SHP77 (cell line): ENCODE measurements at places on chromosomes 16 and 17.

DNA sequence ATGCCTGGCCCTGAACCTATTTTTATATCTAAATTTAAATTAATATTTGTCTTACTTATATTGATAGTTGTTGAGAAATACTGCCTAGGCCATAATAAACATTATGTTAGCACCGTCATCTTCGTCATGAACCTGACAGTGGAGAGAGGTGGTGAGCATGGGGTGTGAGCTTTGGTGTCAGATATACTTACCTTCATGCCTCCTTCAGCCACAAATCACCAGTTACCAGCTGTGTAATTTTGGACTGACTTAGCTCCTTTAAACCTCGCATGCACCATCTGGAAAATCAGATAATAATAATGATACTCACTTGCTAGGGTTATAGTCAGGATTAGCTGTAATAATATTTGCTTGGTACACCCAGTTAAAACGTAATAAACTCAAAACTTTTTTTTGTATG is 35.0 kb downstream of the SNX29 start:
- DNase-seq: no peak

DNA sequence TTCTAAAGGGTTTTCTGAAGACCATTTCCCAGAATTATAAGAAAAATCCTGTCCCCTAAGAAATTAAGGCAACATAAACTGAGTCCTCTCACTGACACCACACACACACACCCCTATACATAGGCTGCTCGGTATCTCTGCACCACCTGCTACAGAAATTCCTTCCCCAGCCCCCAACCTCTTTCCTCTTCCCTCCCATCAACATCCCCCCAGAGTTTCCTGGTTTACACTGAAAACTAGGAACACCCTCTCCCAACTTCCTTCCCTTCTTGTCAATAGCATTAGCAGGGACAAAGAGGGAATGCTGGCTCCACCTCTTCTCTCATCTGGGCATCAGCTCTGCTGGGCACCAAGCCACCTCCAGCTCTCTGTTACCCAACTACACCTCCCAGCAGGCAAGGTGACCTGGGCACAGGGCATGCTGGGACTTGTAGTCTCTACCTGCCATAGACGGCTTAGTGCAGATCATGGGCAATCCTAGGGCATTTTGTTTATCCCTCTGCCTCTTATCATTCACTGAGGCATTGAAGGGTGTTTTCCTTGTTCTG is 15.7 kb downstream of the CAVIN1 start:
- DNase-seq: peak; percentile 81

GRCh38 chr17:17824119-17824782 is 12.5 kb downstream of the SREBF1 start:
- peak; percentile 80 for DNase-seq

DNA sequence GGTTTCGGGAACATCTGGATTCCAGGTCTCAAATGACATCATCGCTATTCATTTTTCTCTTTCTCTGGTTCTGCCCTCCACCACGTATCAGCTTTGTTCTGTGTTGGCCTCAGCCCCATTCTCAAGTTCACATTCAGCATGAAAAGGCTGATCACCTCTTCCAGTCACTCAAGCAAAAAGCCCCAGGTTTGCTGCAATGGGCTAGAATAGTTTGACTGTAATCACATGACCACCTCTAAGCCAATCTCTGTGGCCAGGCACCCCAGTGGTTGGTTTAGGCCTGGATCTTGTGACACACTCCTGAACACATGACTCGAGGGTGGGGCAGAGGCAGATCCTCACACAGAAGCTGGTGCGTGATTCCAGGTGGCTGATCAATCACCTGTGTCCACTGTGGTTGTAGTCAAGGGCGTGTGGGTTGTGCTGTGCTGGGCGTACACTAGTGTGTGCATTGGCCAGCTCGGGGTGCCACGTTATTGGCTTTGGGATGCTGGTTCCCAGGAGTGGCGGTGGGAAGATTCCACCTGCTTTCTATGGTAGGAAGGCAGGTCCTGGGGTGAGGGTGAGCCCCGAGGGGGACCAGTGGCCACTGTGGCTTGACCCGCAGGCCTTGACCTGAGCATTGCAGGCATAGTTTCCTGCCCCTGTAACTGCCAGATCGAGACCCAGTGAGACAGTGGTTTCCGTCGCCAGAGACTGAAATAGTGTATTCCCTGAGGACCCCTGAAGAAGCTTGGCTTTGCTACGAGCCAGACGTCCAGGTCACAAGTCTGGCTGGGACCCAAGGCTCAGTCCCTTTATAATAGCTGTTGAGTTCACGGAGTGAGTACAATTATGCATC is 12.0 kb downstream of the EEF2K start:
- no peak for DNase-seq

DNA sequence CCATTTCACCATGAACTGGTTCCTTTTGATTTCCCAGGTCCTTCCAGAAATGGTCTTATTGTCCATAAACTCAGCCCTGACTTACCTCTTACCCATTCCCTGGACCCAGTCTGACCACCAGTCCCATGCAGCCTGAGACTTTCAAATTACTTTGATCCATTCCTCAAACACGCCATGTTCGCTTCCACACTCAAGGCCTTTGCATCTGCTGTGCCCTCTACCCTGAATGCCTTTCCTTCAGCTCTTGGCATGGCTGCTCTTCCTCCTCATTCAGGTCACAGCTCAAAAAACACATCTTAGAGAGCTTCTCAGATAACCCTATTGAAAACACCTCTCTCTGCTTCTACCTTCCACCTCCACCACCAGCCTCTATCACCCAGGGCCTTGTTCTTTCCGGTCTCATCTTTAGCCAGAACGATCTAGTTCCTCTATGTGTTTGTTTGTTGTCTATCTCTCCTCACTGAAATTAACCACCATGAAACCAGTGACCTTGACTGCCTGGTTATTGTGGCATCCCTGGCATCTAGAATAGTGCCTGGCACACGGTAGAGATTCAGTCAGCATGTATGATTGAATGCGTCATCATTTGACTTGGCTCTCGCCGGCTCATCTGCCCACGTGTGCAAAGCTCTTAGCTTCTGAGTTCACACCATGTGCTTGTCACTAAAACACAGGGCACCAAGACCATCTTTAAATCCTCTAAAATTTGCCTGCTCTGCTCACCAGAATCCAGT is 12.8 kb downstream of the CRYM start:
- DNase-seq: no peak

- DNase-seq: no peak
Observed at GRCh38 chr17:9987779-9988585, 82.9 kb upstream of the RCVRN start.

GRCh38 chr16:26276289-26276688 is 584.5 kb downstream of the HS3ST4 start:
- no peak for DNase-seq

- DNase-seq: no peak
Observed at GRCh38 chr17:41559548-41559947, 12.3 kb downstream of the KRT9 start.

DNA sequence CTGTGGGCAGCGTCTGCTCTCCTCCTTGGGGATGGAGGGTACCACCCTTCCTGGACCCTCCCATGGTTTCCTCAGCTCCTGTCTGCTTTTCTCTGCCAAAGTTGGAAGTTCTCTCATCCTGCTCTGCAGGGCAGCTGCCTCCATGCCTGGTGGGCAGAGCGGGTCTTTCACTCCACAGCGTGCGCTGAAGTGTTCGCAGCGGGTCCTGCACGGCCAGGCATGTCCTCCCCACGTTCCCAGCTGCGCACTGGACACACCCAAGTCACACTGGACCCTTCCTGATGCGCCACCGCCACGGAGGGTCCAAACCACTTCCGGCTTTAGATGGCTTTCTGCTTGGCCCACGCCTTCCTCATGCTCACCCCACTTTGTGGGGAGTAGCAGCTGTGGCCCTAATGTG is 33.7 kb upstream of the NPTX1 start:
- DNase-seq: no peak

GRCh38 chr16:53952215-53953208 is 248.6 kb downstream of the FTO start:
- DNase-seq: no peak

- DNase-seq: no peak
Observed at GRCh38 chr16:82860071-82860470, 233.3 kb downstream of the CDH13 start.

GRCh38 chr17:17111401-17112393 is 69.4 kb downstream of the MPRIP start:
- DNase-seq: no peak

GRCh38 chr17:4751932-4752331 is 12.2 kb upstream of the CXCL16 start:
- DNase-seq: no peak

GRCh38 chr16:22195445-22195694 is 10.7 kb upstream of the EEF2K start:
- no peak for DNase-seq

DNA sequence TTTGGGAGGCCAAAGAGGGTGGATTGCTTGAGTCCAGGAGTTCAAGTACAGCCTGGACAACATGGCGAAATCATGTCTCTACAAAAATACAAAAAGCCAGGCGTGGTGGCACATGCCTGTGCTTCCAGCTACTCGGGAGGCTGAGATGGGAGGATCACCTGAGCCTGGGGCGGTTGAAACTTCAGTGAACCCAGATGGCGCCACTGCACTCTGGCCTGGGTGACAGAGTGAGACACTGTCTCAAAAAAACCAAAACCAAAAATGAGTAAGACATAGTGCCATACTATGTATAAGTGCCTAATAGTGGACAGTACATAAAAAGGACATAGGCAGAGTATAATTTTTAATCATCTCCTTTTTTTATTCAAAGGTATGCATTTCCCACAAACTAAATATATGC is 4.0 kb downstream of the CTC1 start:
- no peak for DNase-seq

GRCh38 chr16:2196981-2197511 is 641 bp upstream of the CASKIN1 start:
- no peak for DNase-seq

DNA sequence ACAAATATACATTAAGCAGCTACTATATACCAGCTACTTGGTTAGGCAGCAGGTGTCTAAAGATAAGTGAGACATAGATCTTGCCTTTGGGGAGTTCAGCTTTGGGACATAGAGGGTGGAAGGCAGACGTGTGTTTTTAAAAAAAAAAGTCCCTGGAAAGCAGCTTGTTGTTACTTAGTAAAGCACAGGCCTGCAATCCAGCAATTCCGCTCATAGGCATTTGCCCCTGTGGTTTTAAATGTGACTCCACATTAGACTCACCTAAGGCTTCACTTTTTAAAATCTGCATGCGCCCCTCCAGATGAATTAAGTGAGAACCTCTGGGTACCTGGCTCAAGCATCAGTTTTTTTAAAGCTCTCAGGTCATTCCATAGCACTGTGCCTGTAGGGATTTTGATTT is 7.2 kb upstream of the MLYCD start:
- no peak for DNase-seq

DNA sequence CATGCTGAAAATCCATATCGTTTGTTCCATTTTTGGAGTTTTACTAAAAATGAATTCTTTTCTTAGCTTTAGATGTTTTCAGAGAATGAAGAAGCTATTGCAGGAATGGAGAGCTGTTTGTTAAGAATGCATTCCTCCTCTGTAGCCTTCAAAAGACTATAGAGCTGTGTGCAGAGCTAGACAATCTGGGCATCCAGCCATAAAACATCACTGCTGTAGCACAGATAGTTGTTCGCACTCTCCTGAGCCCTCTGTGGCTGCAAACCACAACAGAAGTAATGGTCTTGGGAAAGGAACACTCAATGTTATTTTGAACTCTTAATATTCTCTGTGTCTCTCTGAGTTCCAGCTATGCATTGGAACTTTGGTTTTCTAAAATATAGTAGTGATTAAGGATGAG is 4.9 kb downstream of the TNRC6C start:
- DNase-seq: peak; percentile 69

- DNase-seq: peak; percentile 60
Observed at GRCh38 chr17:80761110-80761871, 216.7 kb downstream of the RPTOR start.

DNA sequence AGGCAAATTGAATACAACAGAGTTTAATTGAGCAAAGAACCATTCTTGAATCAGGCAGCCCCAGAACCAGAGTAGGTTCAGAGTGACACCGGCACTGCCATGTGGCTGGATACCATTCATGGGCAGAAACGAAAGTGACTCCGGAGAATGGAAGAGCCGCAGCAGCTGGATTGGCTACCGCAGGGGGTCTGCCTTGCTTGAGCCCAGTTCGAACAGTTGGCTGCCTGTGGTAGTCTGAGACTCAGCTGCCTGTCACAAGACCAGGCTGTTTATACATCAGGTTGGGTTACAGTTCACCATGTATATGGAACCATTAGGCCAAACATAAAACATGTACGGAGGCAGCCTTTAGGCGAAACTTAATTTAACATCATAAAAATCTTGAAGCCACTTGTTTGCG is 205.2 kb upstream of the CHMP6 start:
- no peak for DNase-seq

GRCh38 chr16:78396046-78396445 is 296.6 kb downstream of the WWOX start:
- DNase-seq: no peak

GRCh38 chr17:17924857-17925250 is 47.3 kb downstream of the TOM1L2 start:
- no peak for DNase-seq

- peak; percentile 74 for DNase-seq
Observed at GRCh38 chr17:80866050-80866793, 125.4 kb upstream of the CHMP6 start.

- DNase-seq: no peak
Observed at GRCh38 chr17:63682441-63682840, 17.5 kb downstream of the LIMD2 start.

GRCh38 chr16:66030036-66030435 is 336.5 kb upstream of the CDH5 start:
- DNase-seq: no peak

- DNase-seq: no peak
Observed at GRCh38 chr16:57957673-57958392, 13.1 kb downstream of the CNGB1 start.

DNA sequence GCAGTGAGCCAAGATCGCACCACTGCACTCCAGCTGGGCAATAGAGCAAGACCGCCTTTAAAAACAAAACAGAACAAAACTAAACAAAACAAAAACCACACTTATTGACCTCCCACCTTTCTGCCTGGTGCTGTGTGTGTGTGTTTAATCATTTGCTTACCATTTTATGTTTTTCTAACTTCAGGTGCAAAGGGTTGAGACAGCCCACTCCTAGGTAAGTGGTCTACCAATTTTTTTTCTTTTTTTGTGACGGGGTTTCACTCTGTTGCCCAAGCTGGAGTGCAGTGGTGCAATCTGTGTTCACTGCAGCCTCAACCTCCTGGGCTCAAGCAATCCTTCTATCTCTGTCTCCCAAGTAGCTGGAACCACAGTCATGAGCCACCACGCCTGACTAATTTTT is 65.8 kb downstream of the SALL1 start:
- DNase-seq: no peak
